ENCODE measurements at places on chromosomes 7 and 10. TPM values are rescaled to one million over a fixed set of nuclear protein-coding genes. Genes with fewer than 3 reads are reported as not detected.

The WDFY4 gene
- 0.12 TPM for total RNA-seq

The CCL26 gene
- not detected for total RNA-seq

The SSC4D gene
- total RNA-seq: 0.34 TPM

The NXPH1 gene
- not detected for total RNA-seq

The ODAD2 gene
- not detected for total RNA-seq

The GPER1 gene
- total RNA-seq: 3.4 TPM

The CAMK2B gene
- total RNA-seq: 0.58 TPM

The CALCR gene
- not detected for total RNA-seq

The HKDC1 gene
- total RNA-seq: not detected

The CALHM3 gene
- not detected for total RNA-seq
